ENCODE measurements at places on chromosomes 4 and X. TPM values are rescaled to one million over a fixed set of nuclear protein-coding genes. Genes with fewer than 3 reads are reported as not detected.

The ABCG2 gene
- 0.12 TPM for total RNA-seq

The RASSF6 gene
- total RNA-seq = 1.6 TPM

The C4orf50 gene
- total RNA-seq = not detected

The SPANXB1 gene
- not detected for total RNA-seq

The TAF7L gene
- not detected for total RNA-seq

The ZNF185 gene
- total RNA-seq = 17.8 TPM

The RAB41 gene
- not detected for total RNA-seq

The KLHL8 gene
- total RNA-seq = 14.9 TPM

The QRFPR gene
- 8.4 TPM for total RNA-seq

The MAGEB6 gene
- not detected for total RNA-seq

The DRD5 gene
- total RNA-seq = not detected

The SSX2 gene
- not detected for total RNA-seq

The FAM9B gene
- 0.40 TPM for total RNA-seq

The CFP gene
- total RNA-seq = 0.71 TPM

The MECP2 gene
- 46.9 TPM for total RNA-seq

The ASB12 gene
- total RNA-seq = not detected

The ETDC gene
- total RNA-seq = not detected

The NEUROG2 gene
- not detected for total RNA-seq

The PCDH18 gene
- 3.5 TPM for total RNA-seq

The CENPVL2 gene
- total RNA-seq = not detected

The CT45A9 gene
- total RNA-seq = not detected

The BLOC1S4 gene
- total RNA-seq = 10.6 TPM

The RTL9 gene
- total RNA-seq = not detected

The NAP1L5 gene
- total RNA-seq = 0.27 TPM
